ENCODE measurements at places on chromosomes 11 and 22.
A peak's percentile ranks its signal among the peaks of the same experiment; 100 is the strongest.

- no peak for DNase-seq
Observed at GRCh38 chr11:8812438-8812837, 98.6 kb upstream of the AKIP1 start.

DNA sequence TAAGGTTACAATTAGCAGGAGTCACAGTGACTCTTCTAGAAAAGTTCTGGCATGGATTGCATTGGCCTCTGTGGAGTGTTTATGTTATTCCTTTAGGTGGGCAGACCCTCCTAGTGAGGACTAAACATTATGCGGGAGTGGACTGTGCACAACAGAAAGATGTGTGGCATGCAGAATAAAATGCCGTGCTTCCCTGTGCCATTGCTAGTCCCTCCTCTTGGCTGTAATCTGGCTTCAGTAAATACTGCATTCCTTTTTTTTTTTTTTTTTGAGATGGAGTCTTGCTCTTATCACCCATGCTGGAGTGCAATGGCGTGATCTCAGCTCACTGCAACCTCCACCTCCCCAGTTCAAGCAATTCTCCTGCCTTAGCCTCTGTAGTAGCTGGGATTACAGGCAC, 45.0 kb downstream of the SLC5A1 start:
- no peak for DNase-seq

DNA sequence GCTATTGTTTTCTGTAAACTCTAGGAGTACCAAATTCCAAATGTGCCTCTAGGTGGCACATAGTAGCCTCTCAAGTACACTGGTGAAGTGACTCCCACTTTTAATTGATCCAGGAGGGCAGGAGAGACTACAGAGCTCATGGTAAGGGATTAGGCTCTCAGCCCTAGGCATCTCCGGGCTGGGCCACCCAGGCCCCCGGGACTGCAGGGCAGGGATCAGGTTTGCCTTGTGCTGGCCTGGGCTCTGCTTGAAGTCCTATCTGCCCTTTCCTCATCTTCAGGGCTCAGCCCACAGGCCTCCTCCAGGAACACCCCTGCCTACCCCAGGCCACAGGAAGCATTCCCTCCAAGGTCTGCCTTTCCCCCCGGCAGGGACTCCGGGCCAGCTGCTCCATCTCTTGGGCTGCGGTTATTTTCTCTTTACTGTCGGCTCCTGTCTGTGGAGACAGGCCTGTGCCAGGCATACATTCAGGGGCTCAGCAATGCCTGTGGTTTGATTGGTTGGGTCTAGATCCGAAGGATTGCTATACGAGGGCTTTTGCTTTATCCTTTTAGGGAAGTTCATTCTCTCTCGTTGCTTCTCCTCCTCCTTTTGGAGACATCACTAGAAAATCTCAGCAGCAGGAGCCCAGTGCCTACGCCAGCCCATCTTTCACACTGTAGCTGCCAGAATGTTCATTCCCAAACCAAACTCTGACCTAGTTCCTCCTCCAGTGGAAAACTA, 32.8 kb downstream of the PARVA start:
- DNase-seq: no peak

- no peak for DNase-seq
Observed at GRCh38 chr22:27213294-27213693, 555.9 kb downstream of the MIAT start.

DNA sequence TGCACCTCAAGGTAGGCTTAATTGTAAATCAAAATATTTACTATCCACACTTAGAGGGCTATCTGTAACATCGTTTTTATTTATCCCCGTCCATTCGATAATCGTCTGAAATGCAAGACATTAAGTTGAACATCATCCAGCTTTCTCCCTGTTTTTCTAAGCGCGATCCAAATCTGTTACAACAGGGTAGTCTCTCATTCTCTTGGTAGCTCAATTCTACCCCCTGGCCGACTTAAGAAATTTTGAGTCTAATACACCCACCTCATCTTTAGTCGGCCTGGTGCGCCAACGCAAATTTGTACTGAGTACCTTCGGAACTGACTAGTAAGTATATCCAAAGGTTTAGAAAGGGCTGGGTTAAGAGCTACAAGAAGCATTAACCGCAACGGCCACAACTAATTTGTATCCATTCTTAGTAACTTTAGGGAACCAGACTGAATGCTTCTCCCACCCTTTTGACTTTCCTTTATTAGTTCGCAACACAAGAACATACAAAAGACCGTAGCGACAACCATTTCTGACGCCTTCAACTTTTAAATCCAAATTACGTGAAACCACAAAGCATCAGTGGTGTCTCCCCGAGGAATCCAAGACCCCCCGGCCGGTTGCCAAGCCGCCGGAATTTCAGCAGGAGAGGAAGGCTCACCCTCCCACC, 1.0 kb upstream of the ZNF143 start:
- DNase-seq: peak; percentile 24

- DNase-seq: no peak
Observed at GRCh38 chr11:17558025-17558780, 11.1 kb downstream of the OTOG start.

- DNase-seq: no peak
Observed at GRCh38 chr11:3865388-3866193, 10.1 kb downstream of the STIM1 start.

DNA sequence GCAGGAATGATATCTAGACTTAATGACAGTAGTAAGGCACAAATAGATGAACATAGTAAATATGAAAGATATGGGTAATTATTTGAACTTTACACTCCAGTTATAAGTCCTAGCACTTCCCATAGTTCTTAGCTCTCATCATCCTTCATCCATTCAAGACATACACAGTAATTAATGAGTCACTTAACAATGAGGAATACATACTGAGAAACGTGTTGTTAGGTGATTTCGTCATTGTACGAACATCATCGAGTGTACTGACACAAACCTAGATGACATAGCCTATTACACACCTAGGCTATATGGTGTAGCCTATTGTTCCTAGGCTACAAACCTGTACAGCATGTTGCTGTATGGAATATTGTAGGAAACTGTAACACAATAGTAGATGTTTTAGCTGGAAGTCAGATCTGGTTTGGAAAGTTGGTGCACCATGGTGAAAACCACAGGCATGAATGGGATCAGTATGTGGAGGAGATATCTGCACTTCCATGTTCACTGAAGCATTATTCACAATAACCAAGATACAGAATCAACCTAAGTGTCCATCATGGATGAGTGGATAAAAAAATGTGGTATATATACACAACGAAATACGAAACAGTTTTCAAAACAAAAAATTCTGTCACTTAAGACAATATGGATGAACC, 229.9 kb upstream of the PITPNB start:
- DNase-seq: no peak
